ENCODE measurements at places on chromosomes 6 and 20.

- DNase-seq, result no peak
Observed at GRCh38 chr6:761997-762396, 69.1 kb upstream of the EXOC2 start.

DNA sequence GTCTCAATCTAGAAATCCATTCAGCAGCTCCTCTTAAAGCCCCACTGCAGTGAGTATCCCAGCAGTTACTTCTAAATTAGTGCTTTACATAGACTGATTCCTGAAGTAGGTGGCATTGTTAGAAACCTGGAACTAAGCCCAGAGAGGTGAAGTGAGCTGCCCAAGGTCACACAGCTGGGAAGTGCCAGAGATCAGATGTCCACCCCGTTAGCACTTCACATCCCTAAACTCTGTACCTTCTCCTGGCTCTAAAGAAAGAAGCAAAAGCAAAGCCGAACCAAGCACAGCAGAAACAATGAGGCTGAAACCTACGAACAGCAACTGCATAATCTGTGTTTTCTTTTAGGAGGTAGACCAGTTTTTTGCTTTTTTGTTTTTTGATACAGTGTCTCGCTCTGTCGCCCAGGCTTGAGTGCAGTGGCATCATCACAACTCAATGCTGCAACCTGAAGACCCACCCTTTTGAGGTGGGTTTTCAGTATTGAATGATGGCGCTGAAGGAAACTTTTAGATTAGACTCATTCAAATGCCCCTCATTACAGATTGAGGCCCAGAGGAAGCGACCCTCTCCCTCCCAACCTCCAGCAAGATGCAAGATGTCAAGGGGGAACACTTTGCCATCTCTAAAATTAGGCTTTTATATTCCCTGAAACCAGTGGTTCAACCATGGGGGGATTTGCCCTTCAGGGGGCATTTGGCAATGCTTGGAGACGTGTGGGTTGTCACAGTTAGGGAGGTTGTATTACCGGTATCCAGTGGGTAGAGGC lies 3.2 kb upstream of the ZMYND8 start:
- no peak for DNase-seq

DNA sequence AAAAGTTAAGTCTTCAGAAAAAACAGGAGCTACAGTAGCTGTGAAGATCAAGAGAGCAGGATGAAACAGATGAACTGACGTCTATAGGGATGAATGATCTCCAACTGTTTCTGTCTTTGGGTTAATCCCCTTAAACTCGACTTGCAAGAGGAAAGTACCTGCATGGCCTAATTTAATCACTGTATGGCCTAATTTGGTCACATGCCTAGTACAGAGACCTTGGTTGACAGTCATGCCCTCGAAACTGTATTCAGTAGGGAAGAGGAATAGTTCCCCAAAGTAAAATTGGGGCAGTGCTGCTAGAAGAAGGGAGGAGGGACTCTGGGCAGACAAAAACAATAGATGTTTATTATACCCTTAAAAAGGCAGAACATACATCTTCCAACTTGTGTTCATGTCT lies 10.0 kb upstream of the SMAP1 start:
- no peak for DNase-seq

- DNase-seq, result no peak
Observed at GRCh38 chr20:49323622-49324238, 45.9 kb upstream of the ZNFX1 start.

DNA sequence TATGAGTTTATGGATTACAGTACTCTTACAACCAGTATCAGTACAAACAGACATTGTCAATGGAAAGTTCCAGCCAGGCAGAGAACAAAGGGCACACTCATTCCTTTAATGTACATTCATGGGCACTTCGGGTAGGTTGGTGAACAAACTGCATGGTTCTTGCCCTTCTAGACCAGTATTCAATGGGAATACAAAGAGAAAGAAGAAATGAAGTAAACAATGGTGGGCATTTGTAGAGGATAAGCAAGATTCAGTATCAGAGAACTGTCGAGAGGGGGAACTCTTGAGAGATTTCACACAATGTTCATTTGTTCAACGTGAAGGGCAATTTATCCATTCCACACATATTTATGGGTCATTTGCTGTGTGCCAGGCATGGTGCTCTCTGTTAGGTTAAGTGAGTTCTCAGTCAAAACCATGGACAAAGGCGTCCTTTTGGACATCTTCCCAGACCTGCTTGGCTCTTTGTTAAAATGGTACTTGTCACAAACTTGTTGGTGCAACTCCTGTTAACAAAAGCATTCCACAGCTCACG lies 714.8 kb downstream of the DHX35 start:
- DNase-seq, result no peak

GRCh38 chr20:48682529-48683363 lies 145.1 kb downstream of the PREX1 start:
- peak; percentile 86 for DNase-seq

DNA sequence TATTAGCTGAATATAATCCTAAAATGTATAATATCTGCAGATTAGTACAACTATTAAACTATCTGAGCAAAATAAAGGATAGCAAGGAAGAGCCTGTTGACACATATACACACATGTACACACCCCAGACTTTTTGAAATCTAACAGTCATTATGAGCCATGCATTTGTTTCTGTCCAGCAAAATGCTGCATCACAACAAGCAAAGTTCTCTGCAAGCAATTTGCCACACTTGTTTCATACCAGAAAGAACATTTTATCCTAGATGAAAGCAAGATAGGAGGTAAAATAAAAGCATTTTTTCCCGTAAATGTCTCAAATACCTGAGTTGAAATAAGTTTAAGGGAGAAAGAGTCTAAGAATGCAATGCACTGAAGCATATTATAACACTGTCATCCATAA lies 145.2 kb downstream of the COL21A1 start:
- DNase-seq, result no peak

DNA sequence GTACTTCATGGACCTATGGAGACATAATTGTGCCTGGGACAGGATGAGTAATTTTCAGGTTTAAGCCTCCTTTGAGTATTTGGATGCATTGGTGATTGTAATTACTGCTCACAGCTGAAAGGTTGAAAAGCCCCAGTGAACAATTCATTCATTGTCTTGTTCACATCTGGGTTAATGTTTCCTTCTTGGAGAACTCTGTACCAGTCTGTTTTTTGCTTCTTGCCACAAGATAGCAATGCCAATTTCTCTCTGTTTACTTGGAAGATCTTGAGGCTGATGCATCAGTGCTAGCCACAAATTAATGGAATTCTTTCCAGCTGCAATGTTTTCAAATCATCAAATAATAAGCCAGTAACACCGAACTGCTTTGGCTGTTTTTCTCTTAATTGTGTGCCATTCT lies 207.8 kb downstream of the BMP2 start:
- no peak for DNase-seq

GRCh38 chr6:25984265-25984664 lies 21.7 kb downstream of the TRIM38 start:
- DNase-seq, result no peak

DNA sequence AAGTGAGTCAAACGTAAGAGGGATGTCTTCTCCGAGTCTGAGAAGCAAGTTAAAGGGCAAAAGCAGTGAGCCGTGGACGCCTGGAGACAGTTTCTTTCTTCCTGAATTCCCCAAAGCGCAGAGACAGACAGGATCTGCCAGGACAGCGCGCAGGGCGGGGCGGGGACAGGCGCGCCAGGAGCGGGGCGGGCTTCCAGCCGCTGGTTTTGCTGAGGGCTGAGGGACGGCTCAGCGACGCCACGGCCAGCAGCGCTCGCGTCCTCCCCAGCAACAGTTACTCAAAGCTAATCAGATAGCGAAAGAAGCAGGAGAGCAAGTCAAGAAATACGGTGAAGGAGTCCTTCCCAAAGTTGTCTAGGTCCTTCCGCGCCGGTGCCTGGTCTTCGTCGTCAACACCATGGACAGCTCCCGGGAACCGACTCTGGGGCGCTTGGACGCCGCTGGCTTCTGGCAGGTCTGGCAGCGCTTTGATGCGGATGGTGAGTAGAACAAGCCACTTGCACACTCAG lies at the start of gene SCGN:
TSS of gene SCGN (plus strand) at position 209 of the 509 bp plus-strand sequence. CDS start at position 398, 189 bp downstream.
- DNase-seq, result no peak

- no peak for DNase-seq
Observed at GRCh38 chr6:162325826-162326225, 401.7 kb downstream of the PRKN start.

GRCh38 chr20:36272547-36273220 lies 33.5 kb upstream of the DLGAP4 start:
- no peak for DNase-seq

- no peak for DNase-seq
Observed at GRCh38 chr20:51022227-51022802, 592 bp downstream of the KCNG1 start.

DNA sequence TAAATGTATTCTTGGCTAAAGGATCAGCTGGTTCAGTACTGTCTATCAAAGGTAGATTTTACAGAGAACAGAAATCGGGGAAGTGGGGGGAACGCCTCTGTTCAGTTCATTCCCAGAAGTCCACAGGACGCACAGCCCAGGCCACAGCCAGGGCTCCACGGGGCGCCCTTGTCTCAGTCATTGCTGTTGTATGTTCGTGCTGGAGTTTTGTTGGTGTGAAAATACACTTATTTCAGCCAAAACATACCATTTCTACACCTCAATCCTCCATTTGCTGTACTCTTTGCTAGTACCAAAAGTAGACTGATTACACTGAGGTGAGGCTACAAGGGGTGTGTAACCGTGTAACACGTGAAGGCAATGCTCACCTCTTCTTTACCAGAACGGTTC lies 29.9 kb downstream of the TXNDC5 start:
- peak; percentile 31 for DNase-seq

GRCh38 chr20:10940941-10941340 lies 267.1 kb upstream of the JAG1 start:
- no peak for DNase-seq

GRCh38 chr6:70998148-70998547 lies 41.3 kb upstream of the B3GAT2 start:
- DNase-seq, result no peak

DNA sequence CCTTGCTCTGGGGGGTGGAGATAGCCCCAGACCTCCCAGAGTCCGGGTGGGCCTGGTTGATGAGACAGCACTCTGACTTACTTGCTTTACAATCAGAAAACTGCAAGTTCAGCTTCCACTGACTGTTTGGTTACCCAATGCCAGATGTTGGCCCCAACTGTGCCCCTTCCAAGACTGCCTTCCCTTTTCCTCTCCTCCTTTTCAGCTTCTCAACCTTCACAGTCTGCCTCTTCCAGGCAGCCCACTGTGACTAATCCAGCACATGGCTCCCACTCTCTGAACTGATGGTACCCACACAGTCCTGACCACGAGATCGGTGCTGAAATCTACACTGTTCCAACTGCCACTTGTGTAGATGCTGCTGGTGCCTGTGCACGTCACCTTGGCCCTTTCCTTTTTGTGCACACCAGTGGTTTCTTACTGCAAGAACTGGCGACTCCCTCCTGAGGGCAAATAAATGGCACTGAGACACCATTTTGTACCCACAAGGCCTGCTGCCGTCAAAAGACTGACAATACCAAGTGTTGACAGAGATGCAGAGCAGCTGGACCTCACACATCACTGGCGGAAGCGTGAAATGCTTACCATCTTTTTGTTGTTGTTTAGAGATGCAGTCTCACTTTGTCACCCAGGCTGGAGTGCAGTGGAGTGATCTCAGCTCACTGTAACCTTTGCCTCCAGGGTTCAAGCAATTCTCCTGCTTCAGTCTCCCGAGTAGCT lies 1.8 kb upstream of the ARFGAP1 start:
- no peak for DNase-seq

- DNase-seq, result no peak
Observed at GRCh38 chr6:50217841-50218240, 168.1 kb upstream of the DEFB112 start.

DNA sequence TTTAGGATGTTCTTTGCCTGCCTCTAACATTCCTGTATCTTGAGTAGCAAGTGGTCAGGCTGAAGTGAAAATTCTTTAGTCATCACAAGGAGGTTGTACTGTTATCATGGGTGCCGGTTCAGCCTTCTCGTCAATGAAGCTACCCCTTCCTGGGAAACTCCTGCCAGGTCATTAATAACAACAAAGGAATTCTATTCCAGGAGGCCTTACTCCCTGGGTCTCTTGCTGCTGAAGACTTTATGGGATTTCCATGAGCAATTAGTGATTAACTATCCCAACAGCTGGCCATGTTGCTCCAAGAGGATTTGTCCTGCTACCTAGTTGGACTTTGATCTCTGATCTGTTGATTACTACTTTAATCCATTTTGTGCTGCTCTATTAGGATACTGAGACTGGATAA lies 62.7 kb upstream of the ELOVL5 start:
- no peak for DNase-seq

DNA sequence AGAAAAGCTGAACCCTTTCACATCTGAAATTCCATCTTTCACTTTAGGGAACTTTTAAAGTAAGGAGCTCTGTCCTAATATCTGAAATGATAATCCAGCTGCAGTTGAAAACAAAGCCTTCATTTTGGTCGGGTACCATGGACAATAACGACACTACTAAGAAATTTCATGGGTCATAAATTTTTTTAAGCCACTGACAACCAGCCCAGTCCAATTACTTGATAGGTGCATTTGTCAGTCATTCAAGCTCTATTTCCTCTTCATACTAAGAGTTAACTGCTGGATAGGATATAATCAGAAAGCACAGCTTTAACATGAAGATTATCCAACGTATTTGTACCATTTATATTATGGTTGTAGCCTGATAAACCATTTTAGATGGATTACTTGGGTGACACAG lies 52.5 kb downstream of the MMUT start:
- DNase-seq, result no peak

GRCh38 chr6:158591134-158591809 lies 31.4 kb downstream of the TMEM181 start:
- no peak for DNase-seq

DNA sequence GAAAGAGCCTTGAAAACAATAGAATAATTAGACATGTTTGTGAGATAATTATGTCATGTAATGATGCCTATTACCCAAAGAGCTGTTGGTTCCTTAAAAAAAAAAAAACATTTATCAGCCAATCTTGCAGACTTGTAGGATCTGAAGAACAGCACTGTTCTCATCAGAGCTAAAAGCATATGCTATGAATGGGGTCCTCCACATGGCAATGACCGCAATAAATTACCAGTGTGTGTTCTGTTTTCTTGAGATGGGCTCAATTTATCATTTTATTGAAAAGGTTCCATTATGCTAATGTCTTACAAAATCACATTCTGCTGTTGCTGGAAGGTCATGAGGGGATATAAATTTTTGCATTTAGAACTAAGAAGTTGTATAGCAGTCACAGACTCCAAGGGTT lies 484.7 kb downstream of the PRKN start:
- no peak for DNase-seq

- DNase-seq, result no peak
Observed at GRCh38 chr6:143112084-143112768, 51.5 kb downstream of the AIG1 start.

GRCh38 chr6:130958468-130958867 lies 104.6 kb downstream of the EPB41L2 start:
- no peak for DNase-seq

GRCh38 chr6:16200321-16200883 lies 38.0 kb upstream of the GMPR start:
- DNase-seq, result no peak

DNA sequence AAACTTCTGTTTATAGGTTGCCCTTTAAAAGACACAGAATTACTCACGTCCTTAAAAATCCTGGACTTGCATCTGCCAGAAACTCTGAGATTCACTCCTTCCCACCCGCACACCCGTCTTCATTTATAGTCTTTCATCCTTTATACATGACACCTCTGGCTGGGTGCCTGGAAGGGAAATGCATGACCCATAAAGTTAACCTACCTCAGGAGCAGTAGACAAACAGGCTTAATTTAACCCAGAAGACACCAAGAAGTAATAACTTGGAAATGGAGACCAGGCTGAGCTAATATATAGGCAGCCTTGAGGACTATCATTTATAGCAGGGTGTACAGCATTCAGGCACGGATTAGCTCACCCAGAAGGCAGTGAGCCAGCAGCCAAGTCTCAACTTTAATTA lies 429.0 kb upstream of the NRSN1 start:
- DNase-seq, result no peak

Measured in cardiac septum (tissue), 1 donor.